ENCODE measurements at places on chromosomes 1 and 21.

GRCh38 chr1:94456736-94457135 is 38.5 kb downstream of the ABCD3 start:
- DNase-seq, result no peak

- DNase-seq, result no peak
These were observed 4.8 kb downstream of the C1QTNF12 start for GRCh38 chr1:1241588-1242219.

DNA sequence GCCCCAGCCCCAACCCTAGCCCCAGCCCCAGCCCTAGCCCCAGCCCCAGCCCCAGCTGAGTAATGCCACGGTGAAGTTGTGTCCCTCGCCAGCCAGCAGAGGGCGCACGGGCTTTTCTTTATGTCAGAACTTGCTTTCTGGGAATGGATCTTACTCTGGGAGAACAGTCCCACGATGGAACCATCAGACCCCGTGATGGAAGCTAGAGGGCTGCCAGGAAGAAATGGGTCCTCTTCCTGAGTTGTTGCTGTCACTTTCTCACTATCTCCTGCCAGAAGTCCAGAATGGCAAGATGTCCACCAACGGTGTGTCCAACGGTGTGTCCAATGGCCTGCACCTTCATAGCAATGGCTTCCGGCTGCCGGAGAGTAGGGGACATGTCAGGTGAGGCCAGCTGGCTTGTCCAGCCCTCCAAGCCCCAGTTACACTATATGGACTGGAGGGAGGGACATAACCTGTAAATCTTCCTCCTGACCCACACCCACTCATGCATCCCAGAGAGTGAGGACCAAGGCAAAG is 25.1 kb upstream of the TMEM222 start:
- DNase-seq, result peak; percentile 23

DNA sequence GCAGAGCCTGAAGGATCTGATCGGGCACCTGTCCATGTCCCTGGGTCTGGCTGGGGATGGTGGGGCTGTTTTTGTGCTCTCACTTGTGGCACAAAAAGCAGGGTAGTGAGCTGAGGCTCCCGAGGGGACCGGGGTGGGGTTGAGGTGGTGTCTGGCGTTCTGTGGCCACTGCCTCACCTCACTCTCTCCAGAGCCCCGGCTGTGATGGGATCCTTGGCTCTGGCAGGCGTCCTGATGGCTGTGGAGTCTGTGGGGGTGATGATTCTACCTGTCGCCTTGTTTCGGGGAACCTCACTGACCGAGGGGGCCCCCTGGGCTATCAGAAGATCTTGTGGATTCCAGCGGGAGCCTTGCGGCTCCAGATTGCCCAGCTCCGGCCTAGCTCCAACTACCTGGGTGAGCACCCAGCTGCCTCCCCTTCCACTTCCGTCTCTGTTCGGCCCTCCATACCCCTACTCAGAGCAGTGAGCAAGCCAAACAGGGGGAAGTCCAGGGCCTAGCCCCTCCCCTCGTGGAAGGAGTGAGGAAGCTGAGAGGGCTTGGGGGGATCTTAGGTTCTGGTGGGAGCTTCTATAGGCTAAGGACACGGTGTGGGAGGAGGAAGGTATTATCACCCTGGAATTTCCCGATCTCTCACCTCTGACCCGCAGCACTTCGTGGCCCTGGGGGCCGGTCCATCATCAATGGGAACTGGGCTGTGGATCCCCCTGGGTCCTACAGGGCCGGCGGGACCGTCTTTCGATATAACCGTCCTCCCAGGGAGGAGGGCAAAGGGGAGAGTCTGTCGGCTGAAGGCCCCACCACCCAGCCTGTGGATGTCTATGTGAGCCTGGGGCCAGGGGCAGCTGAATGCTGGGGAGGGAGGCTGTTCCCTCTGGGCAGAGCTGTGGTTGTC is 7.0 kb downstream of the ADAMTSL4 start:
- DNase-seq, result no peak

DNA sequence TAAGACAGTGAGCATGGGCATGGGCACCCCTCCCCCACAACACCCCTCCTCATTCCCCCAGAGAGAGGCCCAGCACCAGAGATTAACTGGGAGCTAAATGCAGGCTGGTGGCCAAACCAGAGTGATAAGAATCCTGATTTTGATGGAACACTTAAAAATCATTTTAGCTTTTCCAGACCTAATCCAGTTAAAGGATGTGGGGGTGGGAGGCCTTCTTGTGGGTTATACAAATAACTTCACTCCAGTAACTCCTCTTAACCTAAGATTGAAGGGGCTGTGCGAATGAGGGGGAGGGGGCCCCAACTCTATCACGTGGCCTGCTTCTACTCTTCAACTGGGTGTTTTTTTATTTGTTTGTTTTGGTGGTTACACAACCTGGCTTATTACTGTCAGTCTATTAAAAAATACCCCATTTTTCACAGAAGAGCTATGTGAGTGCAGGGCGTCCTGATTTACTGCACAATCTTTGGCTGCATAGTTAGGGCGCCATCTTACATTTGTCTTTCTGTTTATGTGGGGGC is 398.1 kb upstream of the LYPLAL1 start:
- no peak for DNase-seq

GRCh38 chr1:221743416-221744208 is 1.7 kb upstream of the DUSP10 start:
- DNase-seq, result no peak

DNA sequence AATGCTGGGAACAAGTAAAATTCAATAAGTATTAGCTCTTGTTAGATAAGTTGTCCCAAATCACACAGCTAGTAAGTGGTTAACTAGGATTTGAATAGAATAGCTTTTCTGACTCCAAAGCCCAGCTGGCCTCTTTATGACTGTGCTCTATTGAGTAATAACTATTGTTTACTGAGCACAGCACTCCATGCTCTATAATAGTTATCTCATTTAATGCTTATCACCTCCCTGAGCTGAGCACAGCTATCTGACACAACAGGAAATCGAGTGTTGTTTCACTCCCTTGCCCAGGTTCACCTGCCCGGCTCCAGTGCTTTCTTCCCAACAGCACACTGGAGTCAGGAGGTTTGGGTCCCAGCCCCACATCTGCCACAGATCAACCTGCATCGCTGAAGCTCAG is 38.8 kb upstream of the STMN1 start:
- no peak for DNase-seq

DNA sequence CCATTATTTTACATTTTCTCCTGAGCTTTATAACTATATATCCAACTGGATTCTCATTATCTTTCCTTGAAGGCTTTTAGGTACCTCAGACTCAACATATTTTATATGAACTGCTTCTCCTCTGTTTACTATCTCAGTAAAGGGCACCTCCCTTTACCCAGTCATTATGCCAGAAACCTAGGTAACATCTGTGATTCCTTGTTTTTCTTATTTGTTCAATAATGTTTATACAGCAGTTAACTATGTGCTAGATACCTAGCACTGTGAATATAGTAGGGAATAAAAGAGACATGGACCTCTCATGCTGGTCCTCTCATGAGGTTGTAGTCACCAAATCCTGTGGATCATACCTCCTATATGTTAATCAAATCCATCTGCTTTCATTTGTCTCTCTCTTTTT is 25.6 kb downstream of the PPP1R12B start:
- DNase-seq, result no peak

GRCh38 chr1:241102664-241103063 is 254.3 kb downstream of the RGS7 start:
- DNase-seq, result no peak

DNA sequence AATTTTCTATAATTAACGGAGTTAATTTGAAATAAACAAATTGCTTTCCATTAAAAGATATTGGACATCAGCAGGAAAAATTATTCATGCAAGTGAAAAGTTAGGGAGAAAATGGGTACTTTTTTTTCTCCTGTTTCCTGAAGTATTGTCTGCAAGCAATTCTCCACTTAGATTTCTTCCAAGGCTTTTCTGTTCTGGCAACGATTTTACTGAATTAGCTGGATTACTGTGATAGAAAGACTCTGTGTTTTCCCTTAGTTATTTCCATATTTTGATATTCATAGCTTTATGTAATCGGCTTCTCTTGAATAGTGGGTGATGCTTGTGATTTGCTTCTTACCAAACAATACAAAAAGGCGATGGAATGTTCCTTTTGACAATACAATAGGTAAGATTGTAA is 1333.9 kb downstream of the AMY1C start:
- no peak for DNase-seq

DNA sequence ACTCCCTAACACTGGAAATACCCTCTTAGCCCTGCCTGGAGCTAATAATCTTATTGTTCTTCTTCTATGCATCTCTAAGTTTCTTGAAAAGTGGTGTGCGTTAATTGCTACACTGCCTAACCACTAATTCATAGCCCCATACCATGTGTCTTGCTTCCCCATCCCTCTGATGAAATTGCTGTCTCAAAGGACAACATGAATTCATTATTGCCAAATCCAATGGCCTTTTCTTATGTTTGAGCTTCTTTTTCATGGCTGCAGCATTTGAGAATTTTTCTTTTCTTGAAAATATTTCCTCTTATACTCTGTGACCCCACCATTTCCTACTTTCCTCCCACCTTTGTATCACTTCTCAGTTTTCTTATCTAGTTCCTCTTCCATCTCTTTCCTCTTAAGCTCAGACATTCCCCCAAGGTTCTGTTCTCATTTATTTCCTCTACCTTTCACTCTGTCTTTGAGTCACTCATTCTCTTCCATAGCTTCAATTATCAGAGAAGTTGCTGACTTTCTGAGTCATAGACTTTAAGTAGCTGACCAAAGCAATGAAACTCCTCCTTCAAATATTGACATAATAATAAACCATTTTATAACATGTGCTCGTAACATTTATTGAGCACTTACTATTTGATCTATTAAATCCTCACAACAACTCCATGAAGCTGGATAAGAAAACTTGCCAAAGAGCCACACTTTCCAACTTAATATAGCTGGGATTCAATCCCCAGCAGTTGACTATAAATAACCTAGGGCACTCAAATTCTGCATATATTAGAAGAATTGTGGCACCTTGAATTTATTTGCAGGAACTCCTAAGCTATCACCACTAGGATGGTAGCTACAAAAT is 35.5 kb upstream of the ATP6V1G3 start:
- DNase-seq, result no peak

DNA sequence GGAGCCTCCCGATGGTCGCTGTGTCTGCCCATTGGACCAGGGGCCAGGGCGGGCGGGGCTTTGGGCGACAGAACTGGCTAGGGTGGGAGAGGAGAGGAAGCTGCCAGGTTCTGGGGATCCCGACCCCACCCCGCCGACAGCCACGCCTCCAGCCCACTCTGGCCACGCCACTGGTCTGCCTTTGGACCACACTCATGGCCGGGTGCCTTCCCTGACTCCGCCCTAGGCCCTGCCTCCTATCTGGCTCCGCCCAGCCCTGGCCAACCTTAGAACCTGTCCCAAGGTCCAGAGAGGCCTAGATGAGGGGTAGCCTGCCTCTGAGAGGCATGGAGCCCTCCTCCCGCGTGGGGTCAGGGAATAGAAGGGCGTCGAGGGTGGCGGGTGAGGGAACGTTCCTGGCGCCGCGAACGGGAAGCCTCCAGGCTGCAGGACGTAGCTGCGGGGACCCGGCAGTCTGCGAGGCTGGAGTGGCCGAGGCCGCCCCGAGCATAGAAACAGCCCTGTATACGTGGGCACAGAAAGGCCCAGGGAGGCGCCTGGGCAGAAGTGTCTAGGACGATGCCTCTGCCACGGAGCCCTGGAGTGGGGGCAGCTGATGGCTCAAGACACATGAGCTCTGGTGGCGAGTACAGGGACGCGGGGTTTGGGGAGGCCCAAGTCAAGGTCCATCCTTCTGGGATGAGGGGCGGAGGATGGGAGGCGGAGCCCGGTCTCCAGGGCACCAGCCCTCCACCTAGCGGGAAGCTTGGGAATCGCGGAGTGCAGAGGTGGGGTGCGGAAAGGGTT is 11.5 kb upstream of the COL16A1 start:
- DNase-seq, result peak; percentile 86

DNA sequence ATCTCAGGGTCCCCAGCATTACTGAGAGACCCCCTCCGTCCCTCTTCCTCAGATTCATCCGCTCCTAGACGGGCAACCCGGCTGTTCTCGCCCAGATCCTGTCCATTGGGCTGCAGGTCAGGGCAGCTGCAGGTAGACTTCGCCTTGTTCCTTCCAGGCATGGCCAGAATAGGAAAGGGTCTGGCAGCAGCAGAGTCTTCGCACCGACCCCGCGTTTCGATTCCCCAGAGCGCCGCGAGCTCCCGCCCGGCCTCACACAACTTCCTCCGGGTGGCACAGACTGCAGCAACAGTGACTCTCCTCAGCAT is 265 bp downstream of the NRDC start:
- no peak for DNase-seq

GRCh38 chr1:152747831-152748230 is 10.0 kb upstream of the KPRP start:
- no peak for DNase-seq

GRCh38 chr1:23401313-23401712 is 23.2 kb downstream of the TCEA3 start:
- DNase-seq, result no peak

DNA sequence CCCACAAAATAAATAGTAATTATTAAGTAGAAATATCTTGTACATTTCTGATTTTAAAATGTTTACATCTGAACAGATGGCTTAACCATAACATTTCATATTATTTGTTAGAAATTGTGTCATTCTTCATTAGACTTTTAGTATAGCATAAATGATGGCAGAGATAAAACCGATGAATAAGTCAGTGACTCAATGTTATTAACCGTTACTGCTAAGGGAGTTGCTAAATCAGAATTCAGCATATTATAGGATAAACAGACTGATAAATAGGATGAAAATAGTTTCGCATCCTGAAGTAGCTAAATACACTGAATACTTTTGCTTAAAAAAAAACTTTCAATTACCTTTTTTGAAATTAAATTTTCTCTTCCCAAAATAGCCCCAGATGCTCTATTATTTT is 610.6 kb upstream of the ZP4 start:
- no peak for DNase-seq

DNA sequence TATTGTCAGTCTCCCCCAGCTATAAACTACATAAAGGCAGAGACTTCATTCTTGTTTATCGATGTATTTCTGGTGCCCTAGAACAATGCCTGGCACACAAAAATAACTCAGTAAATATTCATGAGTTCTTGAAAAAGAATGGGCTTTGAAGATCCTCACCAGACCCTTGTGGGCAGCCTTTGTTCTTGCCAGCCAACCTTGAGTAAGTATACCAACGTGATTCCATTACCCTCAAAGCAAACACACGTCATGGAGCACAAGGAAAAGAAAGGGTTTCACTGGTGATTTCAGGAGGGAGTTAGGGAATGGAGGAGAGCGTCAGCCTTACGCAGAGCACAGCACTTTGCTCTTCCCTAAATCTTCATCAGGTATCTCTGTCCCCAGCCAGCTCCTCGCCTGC is 29.4 kb downstream of the NMNAT2 start:
- DNase-seq, result no peak

GRCh38 chr1:162626094-162626493 is 6.2 kb upstream of the DDR2 start:
- no peak for DNase-seq

DNA sequence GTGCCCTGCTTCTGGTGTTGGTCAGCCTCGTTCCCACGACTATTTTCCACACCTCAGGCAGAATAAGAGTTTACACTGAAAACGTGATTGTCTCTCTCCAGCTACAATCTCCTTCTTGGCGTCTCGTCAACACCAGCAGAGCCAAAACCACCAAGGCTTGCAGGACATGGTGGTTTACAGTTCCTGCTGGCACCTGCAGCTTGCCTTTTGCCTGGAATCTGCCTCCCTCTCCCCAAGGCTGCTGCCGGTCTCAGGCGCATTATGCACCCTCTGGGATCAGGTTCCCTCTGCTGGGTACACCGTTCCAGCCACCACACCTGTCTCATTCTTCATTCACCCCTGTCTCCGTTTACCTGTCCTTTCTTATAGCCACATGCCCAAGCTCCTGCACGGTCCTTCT is 315.9 kb downstream of the DSCAM start:
- DNase-seq, result no peak

GRCh38 chr1:231694075-231694431 is 67.5 kb downstream of the DISC1 start:
- no peak for DNase-seq

- no peak for DNase-seq
These were observed 62.5 kb upstream of the CAPZB start for GRCh38 chr1:19547814-19548213.

Measured in thoracic aorta (tissue), 2 donors.